ENCODE measurements at places on chromosomes 7 and 10. TPM values are rescaled to one million over a fixed set of nuclear protein-coding genes. Genes with fewer than 3 reads are reported as not detected.

DNA sequence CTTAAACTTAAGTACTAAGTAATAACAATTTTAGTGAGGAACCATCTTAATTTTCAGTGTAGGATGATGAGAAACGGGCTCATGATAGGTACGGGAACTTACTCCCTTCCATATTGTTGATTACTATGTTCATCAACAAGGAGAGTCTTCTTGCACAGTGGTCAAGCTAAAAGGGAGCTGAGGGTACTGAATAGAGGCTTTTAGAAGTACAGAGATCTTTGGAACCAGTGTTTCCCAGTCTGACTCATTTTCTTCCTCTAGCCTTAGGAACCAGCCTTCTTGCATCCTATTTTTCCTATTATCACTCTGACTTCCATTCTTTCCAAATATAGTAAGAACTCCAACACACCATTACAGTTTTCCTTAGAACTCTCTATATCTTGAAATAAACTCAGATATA, 17.6 kb upstream of the SEMA3D start:
- no peaks in the 10 kb centered on the region for H3K36me3 ChIP-seq
- no peak overlapping the region for H3K27ac ChIP-seq
- H3K27me3 ChIP-seq, result no peaks in the 10 kb centered on the region
- no peak overlapping the region for H3K4me3 ChIP-seq

- no peak overlapping the region for H3K27ac ChIP-seq
- H3K4me3 ChIP-seq, result no peak overlapping the region
- H3K36me3 ChIP-seq, result no peaks in the 10 kb centered on the region
These were observed 545.7 kb downstream of the LRMDA start for GRCh38 chr10:75977139-75977538.

GRCh38 chr10:69839696-69840345, 38.1 kb downstream of the COL13A1 start:
- DNase-seq, result no peak
- no peaks in the 10 kb centered on the region for H3K36me3 ChIP-seq
- no peak overlapping the region for H3K4me3 ChIP-seq
- no peaks in the 10 kb centered on the region for H3K27me3 ChIP-seq
- H3K4me1 ChIP-seq, result no peaks in the 10 kb centered on the region
- H3K27ac ChIP-seq, result no peak overlapping the region

GRCh38 chr10:80713398-80713928, 175.8 kb downstream of the SH2D4B start:
- H3K27ac ChIP-seq, result no peak overlapping the region
- H3K27me3 ChIP-seq, result no peaks in the 10 kb centered on the region
- H3K4me1 ChIP-seq, result no peaks in the 10 kb centered on the region
- no peak for DNase-seq
- H3K36me3 ChIP-seq, result no peaks in the 10 kb centered on the region
- H3K4me3 ChIP-seq, result no peak overlapping the region

- H3K4me1 ChIP-seq, result peaks cover 5% of the 10 kb centered on the region
- no peak overlapping the region for H3K27ac ChIP-seq
- no peak overlapping the region for H3K4me3 ChIP-seq
- H3K36me3 ChIP-seq, result no peaks in the 10 kb centered on the region
These were observed 6.2 kb upstream of the TRIP6 start for GRCh38 chr7:100860702-100861615.

DNA sequence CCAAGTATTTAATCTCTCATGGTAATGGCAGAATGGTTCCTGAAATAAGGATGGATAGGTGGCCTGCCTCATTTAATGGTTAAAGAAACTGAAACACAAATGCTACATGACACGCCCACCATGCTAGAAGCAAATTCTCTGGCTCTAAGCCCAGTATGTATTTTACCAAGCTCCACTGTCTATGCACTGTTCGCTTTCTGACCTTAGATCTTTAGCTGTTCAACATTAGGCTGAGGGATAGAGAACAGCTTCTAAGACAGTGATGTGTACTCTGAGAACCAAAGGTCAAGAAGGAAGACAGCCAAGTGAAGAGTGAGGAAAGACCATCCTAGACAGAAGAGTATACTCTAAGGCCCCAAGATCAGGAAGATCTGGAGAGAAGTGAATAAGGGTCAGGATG, 26.6 kb downstream of the FAM3C start:
- H3K27me3 ChIP-seq, result no peaks in the 10 kb centered on the region
- DNase-seq, result no peak
- no peaks in the 10 kb centered on the region for H3K4me1 ChIP-seq
- H3K27ac ChIP-seq, result no peak overlapping the region
- no peak overlapping the region for H3K4me3 ChIP-seq
- no peaks in the 10 kb centered on the region for H3K36me3 ChIP-seq

GRCh38 chr7:122886357-122887081, at the start of gene CADPS2:
Gene CADPS2 (minus strand): TSS chr7:122886460. CDS start chr7:122886337, 123 bp downstream.
- peak within 1 kb of the TSS; percentile 92 for H3K27ac ChIP-seq
- H3K27me3 ChIP-seq, result no peaks in the 10 kb centered on the region
- peak; percentile 87 for DNase-seq
- H3K36me3 ChIP-seq, result no peaks in the 10 kb centered on the region
- H3K4me3 ChIP-seq, result peak within 1 kb of the TSS; percentile 82

- DNase-seq, result no peak
- no peak overlapping the region for H3K4me3 ChIP-seq
- H3K36me3 ChIP-seq, result no peaks in the 10 kb centered on the region
- H3K27ac ChIP-seq, result no peak overlapping the region
These were observed 3.2 kb upstream of the DGKB start for GRCh38 chr7:14905764-14906163.

- no peaks in the 10 kb centered on the region for H3K36me3 ChIP-seq
- no peak for DNase-seq
- no peaks in the 10 kb centered on the region for H3K4me1 ChIP-seq
- H3K27ac ChIP-seq, result no peak overlapping the region
- H3K27me3 ChIP-seq, result no peaks in the 10 kb centered on the region
These were observed 15.1 kb upstream of the ELN start for GRCh38 chr7:74012842-74013249.

GRCh38 chr10:101367569-101368453, 13.8 kb downstream of the BTRC start:
- DNase-seq, result no peak
- no peak overlapping the region for H3K27ac ChIP-seq
- H3K36me3 ChIP-seq, result no peaks in the 10 kb centered on the region
- no peaks in the 10 kb centered on the region for H3K27me3 ChIP-seq
- no peaks in the 10 kb centered on the region for H3K4me1 ChIP-seq

- H3K4me3 ChIP-seq, result no peak overlapping the region
- no peaks in the 10 kb centered on the region for H3K4me1 ChIP-seq
- H3K27ac ChIP-seq, result peak overlapping the region; percentile 62
- no peaks in the 10 kb centered on the region for H3K36me3 ChIP-seq
These were observed 118.3 kb downstream of the AKR1D1 start for GRCh38 chr7:138194567-138194966.

DNA sequence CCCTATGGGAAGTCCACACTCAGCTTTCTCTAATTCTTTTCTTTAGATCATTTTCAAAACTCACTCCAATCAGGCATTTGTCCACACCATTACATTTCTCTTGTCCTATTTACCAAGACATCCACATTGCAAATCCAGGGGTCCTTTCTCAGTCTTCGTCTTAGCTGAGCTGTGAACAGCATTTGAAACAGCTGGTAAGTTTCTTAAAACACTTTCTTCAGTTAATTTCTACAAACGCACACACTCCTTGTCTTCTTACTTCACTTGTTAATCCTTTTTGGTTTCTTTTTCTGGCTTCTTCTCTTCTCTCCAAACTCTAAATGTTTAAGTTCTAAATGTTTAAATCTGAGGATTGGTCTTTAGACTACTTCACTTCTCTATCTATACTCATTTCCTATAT, 769.3 kb downstream of the PHTF2 start:
- no peak overlapping the region for H3K4me3 ChIP-seq
- H3K4me1 ChIP-seq, result no peaks in the 10 kb centered on the region
- H3K27ac ChIP-seq, result no peak overlapping the region
- no peaks in the 10 kb centered on the region for H3K36me3 ChIP-seq
- no peak for DNase-seq
- H3K27me3 ChIP-seq, result no peaks in the 10 kb centered on the region

DNA sequence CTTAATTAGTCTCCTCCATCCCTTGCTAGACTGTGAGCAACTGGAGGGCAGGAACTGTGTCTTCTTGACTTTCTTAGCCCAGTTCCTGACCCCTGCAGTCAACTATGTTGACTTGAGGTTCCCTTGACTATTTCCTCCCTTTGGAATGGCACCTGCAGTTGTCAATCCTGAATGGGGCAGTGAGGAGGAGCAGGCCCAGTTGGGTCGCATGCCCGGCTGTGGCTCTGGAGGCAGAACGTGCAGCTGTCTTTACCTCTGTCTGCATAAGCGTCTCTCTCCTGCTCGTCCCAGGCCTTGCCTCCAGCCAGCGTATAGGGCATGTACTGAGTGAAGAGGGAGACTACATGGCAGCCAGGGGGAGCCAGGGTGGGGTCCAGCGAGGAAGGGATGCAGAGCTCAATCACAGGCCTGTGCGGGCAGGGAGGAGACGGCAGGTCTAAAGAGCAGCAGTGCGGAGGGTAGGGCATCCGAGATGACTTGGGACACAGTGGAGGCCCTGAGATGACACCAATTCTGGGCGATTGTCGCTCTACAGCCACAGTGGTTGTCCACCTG, 26.8 kb downstream of the PYROXD2 start:
- H3K4me1 ChIP-seq, result no peaks in the 10 kb centered on the region
- H3K27ac ChIP-seq, result no peak overlapping the region
- H3K4me3 ChIP-seq, result no peak overlapping the region

GRCh38 chr7:45007571-45008328, 7.7 kb downstream of the CCM2 start:
- H3K27ac ChIP-seq, result no peak overlapping the region
- DNase-seq, result no peak
- H3K27me3 ChIP-seq, result no peaks in the 10 kb centered on the region

DNA sequence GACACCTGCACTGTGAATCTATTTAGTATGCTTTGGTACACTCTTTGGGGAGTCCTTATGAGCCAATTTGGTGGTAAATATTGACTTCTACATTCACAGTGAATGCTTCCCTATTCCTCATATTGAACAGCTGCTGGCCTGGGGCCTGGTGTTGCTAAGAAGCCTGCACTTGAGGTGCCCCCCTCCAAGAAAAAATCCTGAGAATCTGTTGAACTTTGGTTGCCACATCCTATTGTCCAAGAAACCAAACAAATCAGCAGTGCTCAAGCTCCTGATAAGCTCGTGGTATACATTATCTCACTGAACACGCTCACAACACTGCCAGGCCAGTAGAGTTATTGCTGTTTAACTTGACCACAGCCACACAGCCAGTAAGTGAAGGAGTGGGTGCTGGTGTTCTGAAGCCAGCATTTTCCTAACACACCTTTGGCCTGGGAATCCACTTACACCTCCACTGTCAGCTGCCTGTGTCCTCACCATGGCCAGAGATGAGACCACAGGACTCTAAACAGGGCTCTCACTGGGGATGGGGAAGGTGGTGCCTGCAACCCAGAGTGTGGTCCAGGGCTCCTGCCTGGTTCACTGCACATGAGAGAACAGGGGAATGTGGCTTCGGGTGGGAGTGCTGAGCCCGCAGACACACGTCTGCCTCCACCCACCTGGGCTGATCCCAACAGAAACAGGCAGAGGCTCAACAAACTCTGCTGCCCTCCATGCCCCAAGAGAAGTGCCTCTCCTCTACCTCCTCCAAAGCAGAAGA, 6.7 kb downstream of the DDC start:
- H3K27me3 ChIP-seq, result no peaks in the 10 kb centered on the region
- DNase-seq, result no peak
- no peak overlapping the region for H3K27ac ChIP-seq
- no peaks in the 10 kb centered on the region for H3K36me3 ChIP-seq
- no peaks in the 10 kb centered on the region for H3K4me1 ChIP-seq

- no peak overlapping the region for H3K4me3 ChIP-seq
- no peaks in the 10 kb centered on the region for H3K36me3 ChIP-seq
- H3K4me1 ChIP-seq, result peaks cover 11% of the 10 kb centered on the region
- H3K27ac ChIP-seq, result no peak overlapping the region
- H3K27me3 ChIP-seq, result no peaks in the 10 kb centered on the region
These were observed 126.9 kb downstream of the VIPR2 start for GRCh38 chr7:159017741-159018140.

DNA sequence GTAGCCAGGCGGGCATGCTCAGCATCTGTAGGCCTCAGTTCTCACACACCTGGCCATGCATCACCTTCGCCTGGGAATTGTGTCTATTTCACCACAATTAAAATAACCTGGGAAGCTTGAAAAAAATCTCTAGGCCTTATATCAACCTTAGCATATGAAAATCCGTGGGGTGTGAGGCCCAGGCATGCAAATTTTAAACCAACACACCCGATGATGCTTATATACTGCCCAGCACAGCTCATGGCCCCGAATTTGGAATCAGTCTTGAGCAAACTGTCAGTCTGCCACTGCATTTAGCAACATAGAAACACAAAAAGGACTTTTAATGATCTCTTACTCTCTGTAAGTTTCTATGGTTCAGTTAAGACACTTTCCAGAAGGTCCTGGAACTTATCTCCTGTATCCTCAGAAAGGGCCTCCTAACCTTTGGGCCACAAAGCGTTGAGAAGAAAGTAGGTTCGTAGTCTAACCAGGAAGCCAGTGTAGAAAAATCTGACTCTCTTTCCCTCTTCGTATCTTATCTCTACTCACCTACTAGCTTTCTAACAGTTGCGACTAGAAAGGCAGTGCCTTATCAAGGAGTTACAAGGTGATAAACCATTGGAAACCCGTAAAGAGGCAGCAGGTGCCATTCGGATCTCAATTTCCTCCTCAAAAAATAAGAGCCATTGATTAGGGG, 12.0 kb upstream of the DMBT1 start:
- H3K4me1 ChIP-seq, result no peaks in the 10 kb centered on the region
- no peaks in the 10 kb centered on the region for H3K27me3 ChIP-seq
- no peak overlapping the region for H3K27ac ChIP-seq
- H3K4me3 ChIP-seq, result no peak overlapping the region
- DNase-seq, result no peak

GRCh38 chr10:33306126-33306525, 28.3 kb downstream of the NRP1 start:
- no peaks in the 10 kb centered on the region for H3K27me3 ChIP-seq
- H3K36me3 ChIP-seq, result no peaks in the 10 kb centered on the region
- H3K4me3 ChIP-seq, result no peak overlapping the region
- no peak for DNase-seq
- no peaks in the 10 kb centered on the region for H3K4me1 ChIP-seq

DNA sequence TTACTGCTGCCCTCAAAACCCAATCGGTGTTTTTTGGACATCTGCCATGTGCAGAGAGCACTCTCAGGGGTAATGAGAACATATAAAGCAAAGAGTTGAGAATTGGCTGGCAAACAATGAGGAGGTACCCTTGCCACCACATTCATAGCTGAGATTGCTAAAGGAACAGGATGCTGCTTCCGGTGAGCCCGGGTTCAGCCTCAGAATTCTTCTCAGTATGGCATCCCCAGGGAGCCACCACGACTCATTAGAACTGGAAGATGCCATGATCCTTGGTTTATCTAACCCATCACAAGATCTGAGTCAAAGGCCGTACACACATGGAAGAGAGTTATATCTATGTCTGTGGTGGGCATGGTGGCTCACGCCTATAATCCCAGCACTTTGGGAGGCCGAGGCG, 174.4 kb downstream of the ARID5B start:
- peak overlapping the region; percentile 61 for H3K27ac ChIP-seq
- no peak for DNase-seq
- H3K4me3 ChIP-seq, result no peak overlapping the region
- peaks cover 27% of the 10 kb centered on the region for H3K4me1 ChIP-seq
- no peaks in the 10 kb centered on the region for H3K36me3 ChIP-seq
- H3K27me3 ChIP-seq, result no peaks in the 10 kb centered on the region

- H3K36me3 ChIP-seq, result no peaks in the 10 kb centered on the region
- H3K4me3 ChIP-seq, result no peak overlapping the region
- no peak for DNase-seq
These were observed 95.3 kb downstream of the SUGCT start for GRCh38 chr7:40230101-40230500.

The NUPR2 gene
- 40.4 TPM for total RNA-seq

The GET4 gene
- total RNA-seq, result 91.9 TPM

The CDC14C gene
- not detected for total RNA-seq

The SEC24C gene
- 80.7 TPM for total RNA-seq

The PPP1R17 gene
- not detected for total RNA-seq

The MRC1 gene
- total RNA-seq, result 3.1 TPM

The IDE gene
- 38.0 TPM for total RNA-seq

The H2BK1 gene
- 3.0 TPM for total RNA-seq

The OR2A42 gene
- not detected for total RNA-seq

The NEUROD6 gene
- not detected for total RNA-seq

The PRLHR gene
- total RNA-seq, result not detected

Data from prostate gland (tissue), 2 donors.